Left forelimb (tissue), 1 donor: ENCODE measurements at places on chromosomes 5 and 9.

DNA sequence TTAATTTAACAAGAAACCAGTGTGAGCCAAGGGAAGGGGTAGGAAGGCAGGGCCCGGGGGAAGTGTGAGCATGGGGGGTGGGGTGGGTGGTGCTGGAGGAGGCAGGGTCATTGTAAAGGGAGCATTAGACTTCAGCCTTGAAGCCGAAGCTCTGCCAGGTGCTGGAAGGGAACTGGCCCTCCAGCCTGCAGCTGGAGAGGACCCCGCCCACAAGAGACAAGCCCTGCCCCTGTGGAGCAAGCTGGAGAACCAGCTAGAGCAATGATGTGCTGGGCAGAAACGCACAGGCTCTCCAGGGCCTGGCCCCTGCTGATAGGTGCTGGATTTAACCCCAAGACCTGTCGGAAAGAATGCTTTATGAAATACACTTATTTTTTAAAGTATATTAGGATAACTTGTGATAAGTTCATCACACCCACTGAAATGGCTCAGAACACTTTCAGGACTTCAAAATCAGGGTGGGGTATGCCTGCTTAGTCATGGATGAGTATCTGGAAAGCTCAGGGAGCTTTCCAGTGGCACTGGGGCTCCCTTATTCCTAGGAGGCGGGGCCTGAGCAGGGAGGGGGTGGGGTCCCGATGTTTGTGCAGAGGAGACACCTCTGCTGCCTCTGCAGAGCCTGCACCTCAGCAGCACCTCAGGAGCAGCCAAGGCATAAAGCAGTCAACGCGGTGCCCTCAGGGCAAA lies 27.1 kb downstream of the UBE2QL1 start:
- DNase-seq, result no peak

DNA sequence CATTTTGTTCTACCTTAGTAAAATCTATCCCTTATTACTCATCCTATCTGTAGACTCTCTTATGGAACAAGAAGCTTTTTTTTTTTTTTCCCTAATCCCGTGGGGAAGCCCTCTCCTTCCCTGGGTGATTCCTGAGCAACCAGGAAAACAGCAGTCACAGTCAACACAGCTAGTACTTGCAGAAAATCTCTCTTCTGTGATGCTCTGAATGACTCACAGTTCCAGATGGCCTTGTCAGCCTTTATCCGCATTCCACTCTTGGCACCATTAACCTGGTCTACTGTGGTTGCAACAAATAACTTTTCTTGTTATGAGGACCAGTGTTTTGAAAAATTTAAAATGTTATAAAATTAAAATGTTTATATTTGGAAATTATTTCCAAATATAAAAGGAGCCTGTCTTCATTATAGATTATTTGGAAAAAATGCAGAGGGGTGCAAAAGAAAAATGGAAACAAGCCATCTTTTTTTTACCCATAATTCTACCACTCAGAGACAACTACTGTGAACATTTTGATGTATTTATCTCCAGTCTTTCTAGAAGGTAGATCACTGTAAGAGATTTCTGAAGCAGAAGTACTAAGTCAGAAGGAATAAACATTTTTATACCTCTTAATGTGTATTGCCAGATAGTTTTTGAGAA lies 486.7 kb downstream of the RAB3C start:
- no peak for DNase-seq

GRCh38 chr5:92581690-92582089 lies 999.3 kb downstream of the NR2F1-AS1 start:
- DNase-seq, result no peak

GRCh38 chr9:92289708-92290390 lies 3.6 kb downstream of the IARS1 start:
- DNase-seq, result no peak

DNA sequence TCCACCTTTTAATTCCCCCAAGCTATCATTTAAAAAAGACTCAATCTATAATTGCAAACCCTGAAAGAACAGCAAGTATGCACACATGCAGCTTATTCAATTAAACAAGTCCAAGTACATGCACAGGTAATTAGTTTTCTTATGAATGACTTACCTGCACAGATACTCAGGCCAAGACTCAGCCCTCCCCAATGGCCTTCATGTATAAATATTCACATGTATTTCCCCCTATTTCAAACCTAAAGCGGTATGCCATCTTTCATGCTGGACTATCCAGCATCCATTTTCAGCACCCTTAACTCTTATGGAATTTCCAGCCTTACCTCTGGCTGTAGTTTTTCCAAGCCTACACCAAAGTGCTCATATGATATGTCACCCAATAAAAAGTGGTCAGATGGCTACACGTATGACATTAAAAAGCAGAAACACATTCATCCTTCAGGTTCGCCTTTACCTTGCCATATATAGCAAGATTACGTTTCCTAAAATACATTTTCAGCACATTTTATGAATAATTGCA lies 205.5 kb downstream of the MEF2C start:
- DNase-seq, result no peak

DNA sequence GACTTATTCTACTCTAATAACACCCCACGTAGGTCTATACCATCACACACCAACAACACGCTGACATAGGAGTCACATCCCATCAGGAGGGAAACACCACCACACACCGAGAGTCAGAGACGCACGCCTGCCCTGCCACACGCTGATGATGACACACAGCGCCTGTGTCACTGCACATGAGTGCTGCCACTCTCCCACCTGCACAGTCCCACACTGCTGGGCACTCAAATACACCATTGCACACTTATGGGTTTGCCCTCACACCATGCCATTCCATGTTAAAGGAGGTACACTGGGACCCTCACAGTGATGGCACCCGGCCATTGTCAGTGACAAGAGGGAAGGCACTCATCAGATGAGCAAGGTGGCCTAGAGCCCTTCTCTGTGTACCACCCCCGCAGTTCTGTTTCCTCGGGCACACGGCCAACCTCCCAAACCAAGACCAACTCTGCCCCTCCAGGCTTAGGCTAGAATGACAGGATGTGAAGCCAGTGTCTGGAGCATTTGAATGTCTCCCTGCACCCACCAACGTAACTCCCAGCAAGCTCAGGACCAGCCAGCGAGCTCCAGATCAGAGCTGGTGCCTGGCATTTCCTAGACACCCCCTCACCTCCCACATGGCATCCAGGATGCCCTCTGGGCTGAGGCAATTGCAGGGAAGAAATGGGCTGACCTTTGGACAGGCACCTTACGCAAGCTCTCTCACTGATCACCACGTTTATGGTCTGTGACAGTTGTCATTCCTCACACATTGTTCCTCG lies 3.6 kb upstream of the CPLX2 start:
- no peak for DNase-seq

- no peak for DNase-seq
Observed at GRCh38 chr9:21672761-21673160, 129.7 kb upstream of the MTAP start.

GRCh38 chr5:72441862-72442540 lies 65.2 kb downstream of the ZNF366 start:
- no peak for DNase-seq
